NCI-H345 (cell line): ENCODE measurements at places on chromosomes 11 and 22.
A peak's percentile ranks its signal among the peaks of the same experiment; 100 is the strongest.

DNA sequence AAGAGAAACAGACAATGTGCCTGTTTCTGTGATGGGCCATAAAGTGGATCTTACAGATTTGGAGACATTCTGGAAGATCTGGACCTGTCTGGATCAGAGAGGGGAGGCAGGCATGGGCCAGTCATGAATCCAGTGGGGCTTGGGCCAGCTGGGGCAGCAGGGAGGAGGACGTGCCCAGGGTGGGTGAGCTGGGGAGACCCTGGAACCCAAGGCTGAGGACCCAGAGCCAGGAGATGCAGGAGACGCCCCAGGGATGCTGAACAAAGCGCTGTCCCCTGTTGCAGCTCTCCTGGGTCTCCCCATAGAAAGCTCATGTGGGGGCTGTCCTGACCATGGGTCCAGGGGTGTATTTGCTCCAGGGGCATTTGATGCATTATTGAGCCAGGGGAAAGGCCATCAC lies 1.5 kb upstream of the APOBEC3A start:
- no peak for DNase-seq

DNA sequence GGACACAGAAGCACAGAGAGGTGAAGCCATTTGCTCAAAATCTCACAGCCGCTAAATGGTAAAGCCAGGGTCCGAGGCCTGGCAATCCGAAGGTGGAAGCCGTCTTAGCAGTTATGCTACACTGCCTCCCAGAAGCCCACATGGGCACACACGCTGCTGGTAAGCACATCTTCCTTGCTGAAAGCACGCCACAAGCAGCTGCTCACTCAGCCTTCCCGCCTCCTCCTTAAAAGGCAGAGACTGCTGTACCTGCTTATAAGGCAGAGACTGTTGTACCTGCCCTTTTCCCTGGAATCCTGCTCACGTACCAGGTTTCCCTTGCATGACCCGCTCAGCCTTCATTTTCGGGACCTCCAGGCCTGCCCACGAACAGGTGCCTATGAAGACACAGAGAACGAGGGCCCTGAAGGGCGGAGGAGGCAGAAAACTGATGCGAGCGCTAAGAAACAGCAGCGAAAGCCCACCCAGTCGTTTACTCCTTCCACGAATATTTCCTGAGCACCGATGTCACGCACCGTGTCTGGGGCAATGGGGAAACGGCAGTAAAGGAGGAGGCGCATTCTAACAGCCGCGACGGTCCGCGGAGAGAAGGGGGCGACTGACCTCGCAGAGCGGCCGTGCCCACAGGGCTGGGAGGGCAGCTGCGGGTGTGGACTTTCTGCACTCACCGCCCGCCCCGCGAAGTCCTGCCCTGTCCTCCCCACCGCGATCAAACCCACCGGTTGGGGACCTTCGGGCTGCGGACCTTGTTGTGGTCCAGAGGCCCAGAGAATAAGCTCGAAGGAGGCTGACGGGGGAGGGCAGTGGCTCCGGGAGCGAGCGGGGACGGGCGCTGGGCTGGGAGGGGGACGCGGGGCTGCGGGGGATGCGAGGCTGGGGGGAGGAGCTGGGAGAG lies 13.0 kb downstream of the SPATA19 start:
- no peak for DNase-seq

DNA sequence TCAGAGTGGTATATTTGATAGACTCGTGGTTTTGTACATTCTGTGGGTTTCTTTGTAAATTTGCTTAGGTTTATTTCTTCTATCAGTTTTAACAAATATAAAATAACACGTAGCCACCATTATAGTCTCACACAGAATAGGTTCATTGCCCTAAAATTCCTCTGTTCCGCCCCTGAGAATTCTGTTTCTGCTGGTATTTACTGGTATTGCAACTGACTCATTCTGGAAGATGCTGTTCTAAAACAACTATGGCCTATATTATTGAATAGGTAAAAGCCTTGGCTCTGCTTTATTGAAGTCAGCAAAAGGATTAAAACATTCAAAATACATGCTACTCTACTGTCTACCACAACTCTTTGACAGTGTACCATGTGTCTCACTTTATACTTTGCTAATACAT lies 119.1 kb upstream of the CHORDC1 start:
- no peak for DNase-seq

GRCh38 chr22:30695351-30695851 lies 727 bp downstream of the OSBP2 start:
- DNase-seq: no peak

DNA sequence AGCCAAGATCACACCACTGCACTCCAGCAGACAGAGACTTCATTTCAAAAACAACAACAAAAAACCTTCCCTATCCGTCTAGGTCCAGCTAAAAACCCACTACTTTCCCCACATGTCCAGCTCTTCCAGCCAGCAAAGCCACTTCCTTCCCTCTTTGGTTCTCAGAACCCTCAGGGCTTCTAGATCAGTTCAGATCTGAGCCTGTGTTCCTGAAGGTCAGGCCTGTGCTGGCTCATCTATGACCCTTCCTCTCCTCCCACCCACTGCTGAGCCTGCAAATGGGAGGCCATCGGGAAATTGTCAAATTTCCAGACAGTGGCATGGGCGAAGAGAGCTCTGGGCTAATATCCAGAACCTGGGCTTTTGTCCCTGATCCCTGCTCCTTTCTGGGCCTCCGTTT lies 37.8 kb downstream of the SLCO2B1 start:
- no peak for DNase-seq

DNA sequence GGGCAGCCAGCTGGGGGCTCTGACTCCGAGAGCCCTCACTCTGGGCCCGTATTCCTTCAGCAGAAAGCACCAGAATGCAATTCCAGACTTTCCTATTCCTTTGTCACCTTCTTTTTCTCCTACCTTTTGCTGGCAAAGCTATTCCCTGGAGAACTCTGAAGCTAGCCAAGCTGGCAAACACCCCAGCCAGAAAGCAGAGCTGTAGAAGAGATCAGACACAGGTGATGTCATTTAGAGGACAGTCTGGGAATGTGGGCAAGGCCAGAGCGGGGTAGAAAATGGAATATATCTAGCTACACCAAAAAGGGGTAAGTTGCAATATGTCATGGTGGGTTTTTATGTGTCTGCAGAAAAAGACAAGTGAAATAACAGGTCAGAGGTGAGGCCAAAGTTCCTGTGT lies 205.1 kb downstream of the NXPE2 start:
- no peak for DNase-seq

- DNase-seq: no peak
These were observed 1.7 kb downstream of the RASD2 start for GRCh38 chr22:35542157-35542938.

GRCh38 chr11:10451426-10452116 lies 3.5 kb upstream of the AMPD3 start:
- peak; percentile 74 for DNase-seq

GRCh38 chr11:117607449-117607848 lies 189.6 kb downstream of the DSCAML1 start:
- DNase-seq: no peak

DNA sequence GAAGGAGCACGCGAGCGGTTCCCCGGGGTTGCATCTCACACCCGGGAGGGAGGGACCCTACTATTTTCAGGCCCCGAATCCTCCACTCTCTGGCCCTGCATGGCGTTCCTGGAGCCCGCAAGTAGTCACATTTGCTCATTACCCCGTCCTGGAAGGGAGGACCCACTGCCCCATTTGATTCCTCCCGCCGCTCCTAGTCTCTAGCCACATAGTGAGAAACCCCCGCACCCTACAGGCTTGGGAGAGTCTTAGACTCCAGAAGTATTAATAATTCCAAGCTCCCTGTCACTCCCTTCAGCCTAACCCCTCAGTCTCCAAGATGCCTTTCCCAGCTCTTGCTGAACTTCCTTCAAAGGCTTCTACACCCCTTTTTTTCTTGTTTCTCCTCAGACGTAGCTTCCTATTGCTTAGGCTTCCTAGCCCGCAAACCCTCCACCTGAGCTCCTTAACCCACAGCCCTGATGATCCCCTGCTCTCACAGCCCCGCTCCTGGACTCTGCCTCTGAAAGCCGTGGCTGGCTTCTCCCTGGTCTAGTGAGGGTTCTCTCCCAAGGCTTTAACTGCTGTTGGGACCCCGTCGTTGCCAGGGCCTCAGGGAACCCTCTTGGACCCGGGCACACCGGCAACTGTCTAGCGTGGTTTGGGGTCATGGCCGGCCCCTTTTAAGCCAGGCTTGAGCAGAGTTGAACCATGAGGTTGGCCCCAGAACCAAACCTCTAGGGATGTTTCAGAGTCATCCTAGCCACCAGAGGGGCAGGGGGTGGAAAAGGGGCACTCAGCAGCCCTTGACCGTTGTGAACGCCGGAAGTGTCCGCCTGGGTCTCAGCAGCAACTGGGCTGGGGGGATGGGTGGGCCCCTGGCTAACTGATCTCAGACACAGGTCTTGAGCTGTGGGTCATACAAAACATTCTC lies 862 bp downstream of the GGA1 start:
- no peak for DNase-seq

- no peak for DNase-seq
These were observed 1.5 kb downstream of the HIPK3 start for GRCh38 chr11:33258631-33259205.

- DNase-seq: no peak
These were observed 76.4 kb downstream of the PRSS23 start for GRCh38 chr11:86876716-86877234.

GRCh38 chr22:42881298-42881697 lies 24.2 kb upstream of the ARFGAP3 start:
- no peak for DNase-seq

DNA sequence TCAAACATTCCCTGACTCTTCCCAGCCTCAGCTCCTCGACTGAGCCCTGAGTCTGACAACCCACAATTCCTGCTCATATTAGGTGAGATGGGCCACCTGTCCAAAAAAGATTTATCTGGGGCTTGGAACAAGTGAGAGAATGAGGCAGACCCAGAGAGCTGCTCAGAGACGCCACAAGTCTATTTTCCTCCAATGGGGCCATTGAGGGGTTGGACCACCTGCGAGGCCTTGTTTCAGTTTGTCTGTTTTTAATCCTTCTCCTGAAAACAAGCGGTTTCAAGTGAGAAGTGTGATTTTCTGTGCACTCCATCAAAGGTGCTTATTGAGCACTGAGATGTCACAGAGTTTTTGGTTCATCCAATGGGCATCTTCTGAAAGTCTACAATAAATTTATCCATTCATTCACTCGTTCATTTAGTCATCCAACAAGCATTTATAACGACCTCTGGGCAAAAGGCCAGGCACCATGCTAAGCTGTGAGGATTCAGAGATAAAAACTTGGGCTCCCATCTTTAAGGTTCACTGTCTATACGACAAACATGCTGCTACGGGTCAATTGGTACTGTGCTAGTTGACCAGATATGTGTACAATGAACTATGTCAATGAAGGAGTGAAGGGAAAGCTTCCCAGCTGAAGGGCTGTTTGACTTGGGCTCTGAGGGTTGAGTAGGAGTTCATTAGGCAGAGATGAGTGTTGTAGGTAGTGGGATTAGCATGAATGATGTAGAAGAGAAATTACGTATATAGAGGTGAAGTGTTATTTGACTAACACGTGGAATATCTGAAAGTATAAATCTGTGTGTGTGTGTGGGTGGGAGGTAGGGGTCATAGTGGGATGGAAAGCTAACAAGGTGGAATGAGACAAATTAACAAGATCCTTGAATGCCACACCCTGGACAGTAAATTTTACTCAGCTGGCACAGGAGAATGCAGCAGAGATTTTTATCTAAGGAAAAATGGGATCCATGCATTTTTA lies 168.9 kb downstream of the MIAT start:
- DNase-seq: no peak

DNA sequence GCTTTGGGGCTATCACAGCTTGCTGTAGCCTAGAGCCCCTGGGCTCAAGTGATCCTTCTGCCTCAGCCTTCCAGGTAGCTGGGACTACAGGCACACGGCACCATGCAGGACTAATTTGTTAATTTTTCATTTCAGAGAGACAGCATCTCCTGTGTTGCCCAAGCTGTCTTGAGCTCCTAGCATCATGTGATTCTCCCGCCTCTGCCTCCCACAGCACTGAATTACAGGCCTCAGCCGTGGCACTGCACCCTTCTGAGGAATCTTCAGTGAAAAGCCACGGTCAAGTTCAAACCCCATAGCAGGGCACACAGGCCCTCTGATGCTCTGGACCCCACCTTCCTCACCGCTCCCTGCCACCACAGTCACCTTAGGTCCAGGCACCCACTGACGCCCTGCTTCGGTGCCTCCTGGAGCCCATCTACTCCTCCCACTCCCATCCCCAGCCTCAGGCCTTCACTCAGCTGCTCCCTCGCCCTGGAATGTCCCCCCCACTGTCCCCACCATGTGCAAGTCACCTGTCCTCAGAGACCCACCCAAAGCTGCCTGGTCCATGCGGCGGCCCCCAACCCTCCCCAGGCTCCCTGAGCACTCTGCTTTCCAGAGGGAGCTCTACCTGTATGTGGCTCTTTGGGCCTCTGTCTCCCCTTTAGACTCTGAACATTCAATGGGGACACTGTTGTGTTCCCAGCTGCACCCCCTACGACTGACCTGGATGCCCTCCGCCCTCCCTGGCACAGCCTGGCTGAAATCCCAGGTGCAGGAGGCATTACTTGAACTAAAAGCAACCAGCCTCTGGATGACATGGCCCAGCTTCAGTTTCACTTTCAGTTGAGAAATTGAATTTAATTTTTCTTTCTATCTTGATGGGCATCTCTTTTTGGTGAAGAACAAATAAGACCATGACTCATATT lies 1.6 kb downstream of the APOL2 start:
- DNase-seq: no peak

DNA sequence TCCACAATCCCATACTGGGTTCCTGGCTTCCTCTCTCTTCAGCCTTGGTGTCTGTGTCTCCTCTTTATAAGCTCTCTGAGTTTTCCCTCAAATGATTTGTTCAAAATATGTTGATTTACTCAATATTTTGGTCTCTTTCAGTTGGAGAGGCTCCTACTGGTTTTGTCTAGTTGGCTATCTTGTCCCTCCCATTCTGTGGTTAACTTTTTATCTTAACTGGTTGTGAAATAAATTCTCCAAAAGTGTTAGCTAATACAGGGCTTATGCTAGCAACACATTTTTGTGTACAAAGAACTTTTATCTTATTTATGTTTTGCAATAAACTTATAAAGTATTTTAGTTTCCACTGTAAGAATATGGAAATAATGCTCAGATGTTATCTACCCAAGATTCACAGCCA lies 200.9 kb downstream of the AASDHPPT start:
- no peak for DNase-seq

DNA sequence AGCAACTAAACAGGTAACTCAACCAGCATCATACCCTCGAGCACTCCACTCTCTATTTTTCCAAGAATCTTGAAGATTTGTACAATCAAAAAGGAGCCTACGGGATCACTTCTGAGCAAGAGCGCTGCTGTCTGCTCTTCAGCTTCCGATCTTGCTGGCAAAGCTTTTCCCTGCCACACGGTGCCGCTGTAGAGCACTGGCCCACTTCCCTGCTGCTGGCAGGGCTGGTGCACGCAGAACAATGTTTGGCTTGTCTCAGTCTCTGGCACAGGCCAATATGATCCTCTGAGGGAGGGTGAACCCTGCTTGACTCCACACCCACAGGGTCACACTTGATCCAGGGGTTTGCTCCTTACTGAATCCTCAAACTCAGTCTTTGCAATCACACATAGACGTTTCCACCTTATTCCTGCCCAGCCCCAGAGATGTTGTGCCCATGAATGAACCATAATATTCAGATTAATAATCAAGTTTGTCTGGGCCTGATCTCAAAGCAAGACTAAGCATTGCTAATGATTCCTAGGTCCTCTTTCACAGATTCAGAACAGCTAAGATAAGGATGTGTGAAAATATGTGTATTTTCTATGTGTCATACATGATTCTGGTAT lies 536.6 kb downstream of the SOX6 start:
- no peak for DNase-seq

- peak; percentile 85 for DNase-seq
These were observed 51.8 kb downstream of the CD6 start for GRCh38 chr11:61023086-61023965.
